ENCODE measurements at places on chromosomes 11 and 22. TPM values are rescaled to one million over a fixed set of nuclear protein-coding genes. Genes with fewer than 3 reads are reported as not detected.

The CYP2R1 gene
- 11.0 TPM for total RNA-seq

The C11orf52 gene
- total RNA-seq: not detected

The STK33 gene
- 4.3 TPM for total RNA-seq

The APBB1 gene
- total RNA-seq: 34.1 TPM

The OR8G1 gene
- total RNA-seq: not detected

The DRICH1 gene
- not detected for total RNA-seq

The RIMBP3B gene
- not detected for total RNA-seq

The CNIH2 gene
- total RNA-seq: 0.37 TPM

The TRIM51 gene
- not detected for total RNA-seq

The HEPN1 gene
- total RNA-seq: 0.09 TPM

The GAB2 gene
- 14.0 TPM for total RNA-seq

The CLDN5 gene
- total RNA-seq: 0.89 TPM

The ARHGAP1 gene
- total RNA-seq: 85.3 TPM

The OR4D10 gene
- total RNA-seq: not detected

The LRP4 gene
- 12.5 TPM for total RNA-seq

The RASD2 gene
- total RNA-seq: 0.89 TPM

The HYOU1 gene
- total RNA-seq: 311 TPM

The MAFF gene
- 46.3 TPM for total RNA-seq

The TMEM132A gene
- 163 TPM for total RNA-seq

The BTBD18 gene
- not detected for total RNA-seq

The SCN2B gene
- not detected for total RNA-seq

The APOL3 gene
- 9.7 TPM for total RNA-seq

The UPK3A gene
- not detected for total RNA-seq

The C11orf91 gene
- total RNA-seq: not detected

The C11orf97 gene
- total RNA-seq: not detected

The RBMXL2 gene
- not detected for total RNA-seq

The POLD3 gene
- 10.2 TPM for total RNA-seq

The WBP2NL gene
- total RNA-seq: 0.60 TPM

The OR52I1 gene
- not detected for total RNA-seq
